ENCODE measurements at places on chromosomes 2 and 18. TPM values are rescaled to one million over a fixed set of nuclear protein-coding genes. Genes with fewer than 3 reads are reported as not detected.

GRCh38 chr2:170744248-170745002, 25.8 kb upstream of the ERICH2 start:
- DNase-seq = no peak

DNA sequence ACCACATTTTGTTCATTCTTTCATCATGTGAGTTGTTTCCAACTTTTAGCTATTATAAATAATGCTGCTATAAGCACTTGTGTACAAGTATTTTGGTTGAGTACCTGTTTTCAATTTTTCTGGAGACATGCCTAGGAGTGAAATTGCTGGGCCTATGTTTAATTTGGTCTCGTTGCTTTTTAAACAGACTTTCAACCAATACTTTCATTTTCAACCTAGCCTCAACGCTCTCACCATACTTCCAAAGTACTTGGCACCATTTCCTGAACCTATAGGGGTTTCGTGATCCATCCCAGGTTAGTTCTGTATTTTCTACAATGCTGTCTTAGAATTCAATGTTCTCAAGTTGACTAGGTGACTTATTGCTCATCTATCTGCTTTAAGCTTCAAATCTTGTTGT, 126.1 kb downstream of the SRBD1 start:
- no peak for DNase-seq

The OTOS gene
- 0.31 TPM for polyA plus RNA-seq

GRCh38 chr2:84550916-84551315, 34.6 kb downstream of the DNAH6 start:
- DNase-seq = no peak

DNA sequence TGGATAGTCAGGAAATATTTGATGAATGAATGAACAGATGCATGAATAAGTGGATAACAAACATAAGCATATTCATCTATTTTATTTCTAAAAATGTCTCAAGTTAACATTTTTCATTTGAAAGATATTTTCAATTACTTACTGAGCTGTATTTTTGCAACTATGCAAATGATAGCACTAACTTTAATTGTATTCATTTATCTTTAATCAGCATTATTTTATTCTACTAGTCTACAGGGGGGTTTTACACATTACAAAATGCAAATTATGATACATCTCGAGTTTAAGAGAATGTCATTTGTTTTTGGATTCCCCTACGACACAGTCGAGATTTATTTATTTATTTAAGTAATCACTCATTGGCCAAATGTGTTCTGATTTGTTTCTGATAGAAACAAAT, 530.6 kb downstream of the ERBB4 start:
- no peak for DNase-seq

DNA sequence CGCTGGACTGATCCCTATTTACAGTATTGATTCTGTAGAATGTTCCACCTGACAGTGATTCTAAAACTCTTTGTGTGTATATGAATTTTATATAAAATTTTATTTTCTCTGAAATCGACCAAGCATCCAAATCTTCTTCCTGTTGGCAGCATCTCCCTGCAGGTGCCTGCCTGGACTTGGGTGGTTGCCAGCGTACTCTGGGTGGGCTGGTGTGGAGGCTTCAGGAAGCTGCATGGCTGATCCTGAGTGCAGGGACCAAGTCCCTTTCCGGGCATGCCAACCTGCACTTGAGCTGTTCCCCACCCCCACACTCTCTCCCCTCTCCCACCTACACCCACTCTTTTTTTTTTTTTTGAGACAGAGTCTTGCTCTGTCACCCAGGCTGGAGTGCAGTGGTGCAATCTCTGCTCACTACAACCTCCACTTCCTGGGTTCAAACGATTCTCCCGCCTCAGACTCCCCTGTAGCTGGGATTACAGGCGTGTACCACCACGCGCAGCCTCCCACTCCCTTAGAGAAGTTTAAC, 53.2 kb upstream of the ALKAL2 start:
- DNase-seq = no peak

DNA sequence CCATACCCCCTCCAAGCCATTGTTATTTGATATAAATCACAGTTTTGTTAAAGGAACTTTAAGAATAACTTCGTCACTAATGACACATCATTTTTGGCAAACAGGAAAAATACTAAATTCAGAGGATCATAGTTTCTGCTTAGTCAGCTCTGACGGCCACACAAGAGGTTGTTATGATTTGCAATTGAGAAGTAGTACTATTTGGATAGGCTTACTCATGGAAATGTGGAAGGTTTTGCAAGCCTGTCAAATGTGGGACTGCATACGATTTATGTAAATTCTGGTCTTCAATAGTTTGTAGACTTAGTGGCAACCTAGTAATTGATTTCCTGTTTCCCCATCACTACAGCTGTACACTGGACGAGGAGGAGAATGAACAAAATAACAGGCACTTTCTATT, 108.1 kb downstream of the ARHGEF33 start:
- no peak for DNase-seq

All from right renal pelvis (tissue), 4 donors.